Putamen (tissue), 1 donor: ENCODE measurements at places on chromosomes 12 and 14.
A peak's percentile ranks its signal among the peaks of the same experiment; 100 is the strongest.

- DNase-seq, result no peak
These were observed 55.1 kb downstream of the SSH1 start for GRCh38 chr12:108802101-108802961.

DNA sequence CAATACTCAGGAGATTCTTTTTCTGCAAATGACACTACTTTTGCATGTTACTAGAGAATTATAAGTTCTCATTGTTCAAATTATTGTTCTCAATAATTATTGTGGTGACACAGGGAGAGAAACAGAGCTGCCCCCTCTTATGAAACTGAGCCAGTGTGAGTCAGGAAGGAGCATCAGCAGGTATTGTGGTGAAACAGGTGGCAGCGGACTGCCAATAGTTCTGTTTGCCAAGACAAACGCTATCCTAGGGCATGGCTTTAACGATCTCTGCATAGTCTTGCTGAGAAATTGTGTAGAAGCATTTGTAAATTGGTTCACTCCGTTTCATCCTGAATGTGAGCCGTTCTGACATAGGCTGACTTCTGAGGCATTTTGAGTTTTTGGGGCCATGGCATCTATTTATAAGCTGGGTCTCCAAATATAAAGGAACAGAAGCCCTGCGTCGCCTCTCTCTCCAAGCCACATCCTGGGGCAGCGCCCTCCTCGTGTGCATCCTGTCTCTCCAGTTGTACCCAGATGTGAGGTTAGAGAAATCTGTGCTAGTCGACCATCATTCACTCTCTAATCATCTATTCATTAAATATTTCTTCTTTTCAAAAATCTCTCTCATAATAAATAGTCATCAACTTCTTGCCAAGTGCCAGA is 15.8 kb upstream of the PPP4R4 start:
- no peak for DNase-seq

DNA sequence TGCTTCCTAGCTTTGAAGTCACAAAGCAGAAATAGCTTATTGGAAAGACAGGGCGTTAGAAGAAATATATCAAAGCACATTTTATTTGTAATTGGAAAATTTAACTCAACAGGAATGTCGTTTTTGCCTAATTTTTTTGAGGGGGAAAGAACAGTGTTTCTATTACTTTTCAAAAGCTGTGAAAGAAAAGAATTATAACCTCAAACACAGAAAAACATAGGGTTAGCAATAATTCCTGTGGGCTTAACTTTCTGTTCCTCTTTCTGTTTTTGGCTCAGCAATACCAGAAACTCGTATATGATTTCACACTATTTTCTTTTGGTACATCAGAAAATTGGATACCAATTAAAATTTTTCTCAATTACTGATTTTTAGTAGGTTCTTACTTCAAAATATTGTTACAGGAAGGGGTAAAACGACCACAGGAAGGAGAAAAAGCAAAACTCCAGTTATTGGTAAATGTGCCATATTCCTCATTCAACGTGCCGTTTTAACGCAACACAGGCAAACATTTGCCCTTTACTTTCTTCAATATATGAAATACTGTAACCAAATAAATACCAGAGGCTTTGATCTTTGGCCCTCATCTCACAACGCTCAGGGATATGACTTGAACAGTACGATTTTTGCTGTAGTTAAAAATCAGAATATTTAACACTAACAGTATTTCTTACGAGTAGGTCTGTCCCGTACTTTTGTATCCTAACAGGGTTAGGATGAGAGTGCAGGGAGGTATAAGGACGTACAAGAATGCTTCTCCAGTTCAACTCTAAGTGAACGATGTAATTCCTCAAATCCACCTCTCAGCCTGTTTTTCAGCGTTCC is 1.3 kb upstream of the RNU6-7 start:
- no peak for DNase-seq

GRCh38 chr14:22319526-22320361 is 269.3 kb downstream of the DAD1 start:
- peak; percentile 56 for DNase-seq

DNA sequence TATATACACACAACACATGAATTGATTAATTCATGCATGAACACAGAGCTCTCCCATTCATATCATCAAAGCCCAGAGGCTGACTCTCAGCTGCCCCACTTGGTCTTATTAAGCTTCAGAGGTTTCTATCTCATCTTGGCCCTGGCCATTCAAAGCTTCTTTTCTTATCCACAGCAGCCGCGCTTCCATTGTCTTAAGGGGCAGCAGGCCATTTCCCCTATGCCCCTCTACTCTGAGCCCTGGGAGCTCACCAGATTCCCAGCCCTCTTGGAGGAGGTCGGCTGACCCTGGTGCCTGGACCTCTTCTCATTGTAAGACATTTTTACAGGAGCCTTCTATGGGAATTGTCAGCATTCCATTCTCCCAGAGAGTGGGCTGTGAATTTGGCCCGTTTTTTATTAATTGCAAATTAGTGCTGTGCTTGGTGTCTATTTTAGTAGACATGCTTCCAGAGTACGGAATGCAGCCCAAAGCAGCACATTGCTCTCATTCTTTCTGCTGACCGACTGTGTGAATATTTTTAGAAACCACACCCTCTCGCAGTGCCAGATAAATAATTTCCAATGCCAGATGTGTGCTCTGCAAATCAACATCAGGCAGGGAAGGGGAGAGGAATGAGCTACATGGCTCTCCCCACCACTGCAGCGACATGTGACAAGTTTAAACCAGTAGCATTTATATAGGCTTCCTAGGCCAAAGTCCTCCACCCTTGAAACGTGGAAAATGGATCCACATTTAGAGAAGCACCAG is 58.5 kb downstream of the NUAK1 start:
- no peak for DNase-seq

DNA sequence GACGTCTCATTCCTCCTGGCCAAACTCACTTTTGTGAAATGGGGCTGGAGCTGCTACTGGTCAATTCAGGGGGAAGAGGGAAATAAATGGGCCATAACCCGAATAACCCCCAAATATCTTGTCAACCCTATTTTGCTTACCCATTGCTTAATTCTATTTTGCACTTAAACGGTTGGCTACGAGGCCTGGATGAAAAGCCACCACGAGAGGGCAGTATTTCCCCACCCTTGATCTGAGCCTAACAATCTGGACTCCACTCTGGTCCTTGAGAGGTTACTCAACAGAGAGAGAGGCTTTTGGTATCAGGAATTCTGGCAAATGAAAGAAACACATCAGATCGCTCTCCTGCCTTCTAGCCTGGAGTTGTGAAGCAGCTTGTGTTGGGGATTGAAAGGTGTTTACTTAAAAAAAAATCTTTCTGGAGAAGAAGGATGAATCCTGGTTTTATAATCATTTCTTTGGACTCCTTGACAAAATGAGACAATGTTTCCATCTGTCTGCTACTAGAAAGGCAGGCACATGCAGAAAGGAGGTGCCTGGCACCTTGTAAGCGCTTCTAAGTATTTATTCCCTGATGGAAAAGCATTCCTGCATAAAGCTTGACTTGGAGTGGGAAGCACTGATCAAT is 22.4 kb upstream of the FBXO21 start:
- DNase-seq, result peak; percentile 64

- DNase-seq, result no peak
These were observed 84.1 kb upstream of the BCL11B start for GRCh38 chr14:99356031-99356608.

DNA sequence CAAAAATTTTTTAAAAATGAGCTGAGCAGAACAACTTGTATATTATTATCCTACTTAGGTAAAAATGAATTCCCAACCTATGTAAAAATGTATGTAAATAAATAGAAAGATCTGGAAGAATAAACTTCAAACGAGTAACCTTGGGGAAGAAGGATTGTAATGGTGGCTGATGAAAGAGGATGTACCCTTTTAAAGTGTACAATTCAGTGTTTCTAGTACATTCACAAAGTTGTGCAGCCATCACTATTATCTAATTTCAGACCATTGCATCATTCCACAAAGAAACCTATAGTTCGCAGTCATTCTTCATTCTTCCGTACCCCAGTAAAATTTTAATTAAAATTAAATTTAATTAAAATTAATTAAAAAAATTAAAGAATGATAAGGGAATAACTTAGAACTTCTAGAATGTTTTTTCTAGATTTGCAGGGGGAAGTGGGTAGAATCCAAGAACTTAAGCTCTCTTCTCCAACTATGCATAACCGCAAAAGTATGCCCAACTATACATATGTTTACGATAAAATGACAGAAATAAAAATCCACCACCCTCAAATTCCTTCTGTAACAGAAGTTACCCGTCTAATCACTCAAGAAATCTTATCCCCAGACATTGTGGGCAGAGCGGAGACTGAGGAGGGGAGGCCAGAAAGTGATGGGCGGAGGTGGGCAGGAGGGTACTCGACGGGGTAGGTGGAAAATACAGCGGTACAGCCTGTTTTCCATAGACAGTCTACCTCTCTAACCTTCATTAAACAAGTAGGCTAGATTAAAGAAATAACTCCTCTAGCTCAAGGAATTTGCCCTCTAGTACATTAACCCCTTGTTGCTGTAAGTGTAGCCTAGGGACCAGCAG is 921 bp downstream of the DEPDC4 start:
- DNase-seq, result no peak

GRCh38 chr12:46983959-46984841 is 95.2 kb upstream of the PCED1B start:
- no peak for DNase-seq

GRCh38 chr14:89348722-89349121 is 68.3 kb downstream of the FOXN3 start:
- DNase-seq, result no peak

GRCh38 chr12:5945071-5946008 is at the start of gene ANO2:
Gene ANO2, minus strand, starts transcription at chr12:5945259. Its CDS starts 42 bp downstream, at chr12:5945217.
- no peak for DNase-seq

DNA sequence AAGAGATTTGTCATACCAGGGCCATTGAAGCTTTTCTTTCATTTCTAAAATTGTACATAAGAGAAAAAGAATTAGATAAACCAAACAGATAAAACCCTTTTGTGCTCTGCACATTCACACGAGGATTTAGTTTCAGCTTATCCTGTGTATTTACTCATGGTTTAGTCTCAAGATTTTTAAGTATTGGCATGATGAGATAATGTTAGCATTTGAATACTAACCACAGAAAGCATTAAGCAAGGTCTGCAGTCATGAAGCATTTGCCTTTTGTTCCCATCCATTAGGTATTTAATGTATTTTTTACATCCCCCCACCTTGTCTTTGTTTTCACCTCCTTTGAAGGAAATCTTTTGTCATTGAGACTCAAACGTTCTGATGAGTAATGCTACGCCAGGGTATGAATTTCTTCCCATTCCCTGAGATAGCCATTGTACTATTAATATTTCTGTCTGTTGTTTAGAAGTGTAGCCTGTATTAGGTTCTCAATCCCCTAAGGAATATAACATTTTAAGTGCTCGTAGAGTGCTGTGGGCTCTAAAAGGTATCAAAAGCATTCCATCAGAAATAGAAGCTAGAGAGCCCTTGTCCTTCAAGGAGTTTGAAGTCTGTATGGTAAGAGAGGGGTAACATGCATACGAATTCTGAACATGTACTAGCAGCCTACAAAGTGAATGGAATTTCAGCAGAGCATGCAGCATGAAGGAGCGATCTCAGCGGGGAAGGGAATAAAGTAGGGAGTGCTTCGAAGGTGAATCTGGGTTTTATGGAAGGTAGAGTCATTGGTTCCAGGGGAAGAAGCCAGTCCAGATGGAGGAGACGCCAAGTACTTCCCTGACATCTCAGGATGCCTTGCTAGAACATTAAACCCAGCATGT is 22.3 kb downstream of the CRADD start:
- no peak for DNase-seq

DNA sequence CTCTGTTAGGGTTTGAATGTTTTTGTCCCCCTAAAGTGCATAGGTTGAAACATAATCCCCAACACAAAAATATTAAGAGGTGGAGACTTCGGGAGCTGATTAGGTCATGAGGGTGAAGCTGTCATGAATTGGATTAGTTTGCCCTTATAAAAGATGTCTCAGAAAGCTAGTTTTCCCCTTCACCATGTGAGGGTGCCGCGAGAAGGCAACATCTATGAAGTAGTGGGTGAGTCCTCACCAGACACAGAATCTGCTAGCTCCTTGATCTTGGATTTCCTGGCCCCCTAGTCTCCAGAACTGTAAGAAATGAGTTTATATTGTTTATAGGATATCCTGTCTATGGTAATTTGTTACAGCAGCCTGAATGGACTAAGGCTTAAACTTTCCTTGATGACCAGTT is 301.5 kb upstream of the ATP2B1 start:
- no peak for DNase-seq
